Uterus (tissue), 4 donors: ENCODE measurements at places on chromosomes 6 and 20. TPM values are rescaled to one million over a fixed set of nuclear protein-coding genes. Genes with fewer than 3 reads are reported as not detected.

DNA sequence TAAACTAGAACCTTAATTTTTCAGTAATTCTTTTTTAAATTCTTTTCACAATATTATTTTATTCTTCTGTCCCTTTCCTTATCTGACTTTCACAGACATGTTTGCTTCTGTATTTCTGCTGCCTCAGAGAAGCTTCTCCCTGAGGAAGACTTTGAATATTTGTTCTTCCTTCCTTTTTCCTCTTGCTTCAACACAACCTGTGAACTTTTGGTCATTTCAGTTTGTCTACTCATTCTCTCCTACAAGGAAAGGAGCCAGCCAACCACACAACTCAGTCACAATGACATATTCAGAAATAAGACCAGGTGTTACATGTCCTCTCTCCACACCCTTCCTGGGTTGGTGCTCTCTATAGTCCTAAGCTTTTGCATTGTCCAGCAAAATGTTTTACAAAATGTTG lies 310.4 kb downstream of the TFAP2B start:
- H3K36me3 ChIP-seq: no peaks in the 10 kb centered on the region
- H3K4me3 ChIP-seq: no peak overlapping the region
- H3K4me1 ChIP-seq: no peaks in the 10 kb centered on the region

Gene GSTA2
- not detected for total RNA-seq

Gene ABHD16B
- total RNA-seq: not detected

GRCh38 chr20:48003021-48003420 lies 217.7 kb upstream of the SULF2 start:
- no peaks in the 10 kb centered on the region for H3K36me3 ChIP-seq
- no peak overlapping the region for H3K4me3 ChIP-seq
- DNase-seq: no peak
- no peaks in the 10 kb centered on the region for H3K4me1 ChIP-seq

Gene BPIFB1
- total RNA-seq: not detected

GRCh38 chr6:121999456-122000065 lies 399.9 kb upstream of the HSF2 start:
- H3K27me3 ChIP-seq: no peaks in the 10 kb centered on the region
- no peaks in the 10 kb centered on the region for H3K36me3 ChIP-seq
- H3K27ac ChIP-seq: no peak overlapping the region
- H3K4me3 ChIP-seq: no peak overlapping the region

Gene APOM
- 2.9 TPM for total RNA-seq

Gene RSPO3
- 40.2 TPM for total RNA-seq

DNA sequence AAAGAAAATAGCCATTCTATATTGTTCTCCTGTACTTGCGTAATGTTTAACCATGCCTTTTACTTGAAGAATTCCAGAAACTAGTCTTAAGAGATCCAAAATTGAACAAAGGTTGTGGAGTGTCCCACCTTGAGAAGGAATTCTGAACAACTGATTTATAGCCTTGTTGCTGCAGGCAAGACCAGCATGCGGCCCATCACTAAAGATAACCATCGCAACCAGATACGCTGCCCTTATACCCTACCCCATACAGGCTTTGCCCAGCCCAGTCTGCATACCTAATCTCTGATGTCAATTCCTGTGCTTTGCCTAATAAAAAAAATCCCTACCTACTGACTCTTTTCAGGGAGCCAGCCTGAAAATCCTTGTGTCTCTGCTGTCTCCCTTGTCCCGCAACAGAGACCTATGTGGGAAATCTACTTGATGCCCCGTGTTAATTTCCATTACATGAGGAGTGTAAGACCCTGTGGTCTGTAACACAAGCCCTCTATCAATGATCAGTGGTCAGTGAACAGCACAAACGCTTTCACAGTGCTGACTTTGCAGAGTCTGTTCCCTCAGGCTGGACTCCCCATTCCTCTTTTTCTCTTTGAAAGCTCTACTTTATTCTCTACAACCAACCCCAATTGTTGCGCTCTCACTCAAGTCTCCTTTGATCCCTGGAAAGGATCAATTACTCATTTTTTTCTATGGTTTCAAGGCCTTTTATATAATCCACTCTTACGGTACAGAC lies 125.7 kb upstream of the BTBD3 start:
- DNase-seq: no peak
- no peaks in the 10 kb centered on the region for H3K36me3 ChIP-seq
- no peaks in the 10 kb centered on the region for H3K4me1 ChIP-seq
- no peak overlapping the region for H3K4me3 ChIP-seq
- no peaks in the 10 kb centered on the region for H3K27me3 ChIP-seq

Gene SLC52A3
- total RNA-seq: 8.7 TPM

GRCh38 chr6:44341095-44341890 lies 1.2 kb upstream of the SPATS1 start:
- H3K4me3 ChIP-seq: no peak overlapping the region
- DNase-seq: no peak
- H3K4me1 ChIP-seq: no peaks in the 10 kb centered on the region
- H3K27me3 ChIP-seq: no peaks in the 10 kb centered on the region
- H3K36me3 ChIP-seq: no peaks in the 10 kb centered on the region
- no peak overlapping the region for H3K27ac ChIP-seq

DNA sequence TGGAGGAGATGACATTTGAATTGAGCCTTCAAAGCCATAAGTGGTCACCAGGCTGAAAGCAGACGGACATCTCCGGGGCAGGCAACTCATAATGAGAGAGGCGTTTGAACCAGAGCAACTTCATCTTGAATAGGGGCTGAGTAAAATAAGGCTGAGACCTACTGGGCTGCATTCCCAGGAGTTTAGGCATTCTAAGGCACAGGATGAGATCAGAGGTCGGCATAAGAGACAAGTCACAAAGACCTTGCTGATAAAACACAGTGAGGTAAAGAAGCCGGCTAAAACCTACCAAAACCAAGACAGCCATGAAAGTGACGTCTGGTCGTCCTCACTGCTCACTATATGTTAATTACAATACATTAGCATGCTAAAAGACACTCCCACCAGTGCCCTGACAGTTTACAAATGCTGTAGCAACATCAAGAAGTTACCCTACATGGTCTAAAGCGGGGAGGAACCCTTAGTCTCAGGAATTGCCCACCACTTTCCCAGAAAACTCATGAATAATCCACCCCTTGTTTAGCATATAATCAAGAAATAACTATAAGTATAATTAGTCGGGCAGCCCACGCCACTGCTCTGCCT lies 194.7 kb upstream of the SOX4 start:
- no peaks in the 10 kb centered on the region for H3K36me3 ChIP-seq
- no peak overlapping the region for H3K4me3 ChIP-seq
- no peaks in the 10 kb centered on the region for H3K27me3 ChIP-seq
- H3K4me1 ChIP-seq: peaks cover 11% of the 10 kb centered on the region
- DNase-seq: no peak
- no peak overlapping the region for H3K27ac ChIP-seq

Gene SALL4
- total RNA-seq: 0.09 TPM

Gene NTSR1
- not detected for total RNA-seq

GRCh38 chr6:52328303-52328662 lies 33.7 kb upstream of the PAQR8 start:
- DNase-seq: no peak
- H3K36me3 ChIP-seq: no peaks in the 10 kb centered on the region
- H3K27me3 ChIP-seq: no peaks in the 10 kb centered on the region
- H3K27ac ChIP-seq: no peak overlapping the region
